SHP77 (cell line): ENCODE measurements at places on chromosomes 1 and 21.

- peak; percentile 27 for DNase-seq
Observed at GRCh38 chr1:18109058-18109755, 1.6 kb downstream of the IGSF21 start.

DNA sequence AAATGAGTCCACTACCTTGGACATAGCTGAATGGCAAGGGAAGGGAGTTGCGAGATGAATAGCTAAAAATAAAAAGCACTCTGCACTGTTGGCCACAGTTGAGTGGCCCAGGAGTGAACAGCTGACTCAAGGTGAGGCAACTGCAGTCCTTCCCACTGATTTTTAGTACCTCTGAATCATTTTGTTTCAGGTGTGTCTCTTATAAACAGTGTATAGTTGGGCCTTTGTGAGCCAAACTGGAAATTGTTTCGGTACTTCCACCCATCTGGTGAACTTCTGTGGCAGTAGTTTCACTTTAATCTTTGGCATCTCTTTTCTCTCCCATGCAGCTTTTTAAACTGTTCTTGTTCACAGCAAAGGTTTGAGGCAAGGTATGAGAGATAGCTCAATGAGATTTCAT, 122.7 kb downstream of the VAV3 start:
- DNase-seq = no peak

GRCh38 chr1:110259770-110260169, 49.7 kb downstream of the KCNC4 start:
- DNase-seq = no peak

GRCh38 chr21:14451546-14451945, 68.6 kb upstream of the HSPA13 start:
- no peak for DNase-seq
